Activated naive CD8-positive, alpha-beta T cell treated with anti-CD3 and anti-CD28 coated beads, Interleukin-2, amount 10 ng/mL, durations not matched to agents 7 days and 5 days (primary cell): ENCODE measurements at places on chromosomes 16 and 17. TPM values are rescaled to one million over a fixed set of nuclear protein-coding genes. Genes with fewer than 3 reads are reported as not detected.

The FAM83G gene
- 7.1 TPM for total RNA-seq

The SLC16A6 gene
- 6.5 TPM for total RNA-seq

The NTN3 gene
- total RNA-seq: not detected

The TP53TG3F gene
- not detected for total RNA-seq

The TLCD3A gene
- total RNA-seq: 13.1 TPM

The C1QTNF8 gene
- not detected for total RNA-seq

The XYLT1 gene
- 56.7 TPM for total RNA-seq

GRCh38 chr17:46045639-46046038, 46.6 kb downstream of the STH start:
- H3K27ac ChIP-seq: peak overlapping the region; percentile 48
- no peak for DNase-seq
- peaks cover 7% of the 10 kb centered on the region for H3K4me1 ChIP-seq
- H3K27me3 ChIP-seq: no peaks in the 10 kb centered on the region
- no peak overlapping the region for H3K4me3 ChIP-seq

GRCh38 chr17:68390888-68391545, 66.3 kb downstream of the WIPI1 start:
- no peaks in the 10 kb centered on the region for H3K27me3 ChIP-seq
- H3K27ac ChIP-seq: no peak overlapping the region
- no peak for DNase-seq
- peaks cover 7% of the 10 kb centered on the region for H3K36me3 ChIP-seq

- no peaks in the 10 kb centered on the region for H3K36me3 ChIP-seq
- H3K4me3 ChIP-seq: no peak overlapping the region
- H3K27me3 ChIP-seq: no peaks in the 10 kb centered on the region
Measured at GRCh38 chr16:85391769-85392583, 221.1 kb upstream of the GSE1 start.

DNA sequence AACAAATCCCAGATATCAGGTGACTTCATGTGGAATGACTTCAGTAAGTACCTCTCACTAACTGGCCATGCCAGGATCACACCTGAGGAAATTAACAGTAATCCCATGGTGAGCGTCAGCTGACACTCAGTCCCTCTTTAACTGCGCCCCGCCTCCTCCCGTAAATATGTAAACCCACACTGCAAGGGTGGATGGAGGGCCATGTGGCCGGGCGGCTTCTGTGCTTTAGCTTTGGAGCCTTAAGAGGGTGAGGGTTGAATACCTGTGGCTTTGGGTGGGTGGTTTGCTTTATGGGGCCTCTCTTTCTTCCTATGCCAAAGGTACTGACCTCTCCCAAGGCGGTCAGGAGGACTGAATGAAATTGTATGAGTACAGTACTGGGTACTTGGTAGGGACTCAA, 141.7 kb downstream of the MRM1 start:
- no peaks in the 10 kb centered on the region for H3K36me3 ChIP-seq
- no peak overlapping the region for H3K27ac ChIP-seq
- H3K27me3 ChIP-seq: peaks cover 10% of the 10 kb centered on the region
- DNase-seq: no peak
- no peak overlapping the region for H3K4me3 ChIP-seq

DNA sequence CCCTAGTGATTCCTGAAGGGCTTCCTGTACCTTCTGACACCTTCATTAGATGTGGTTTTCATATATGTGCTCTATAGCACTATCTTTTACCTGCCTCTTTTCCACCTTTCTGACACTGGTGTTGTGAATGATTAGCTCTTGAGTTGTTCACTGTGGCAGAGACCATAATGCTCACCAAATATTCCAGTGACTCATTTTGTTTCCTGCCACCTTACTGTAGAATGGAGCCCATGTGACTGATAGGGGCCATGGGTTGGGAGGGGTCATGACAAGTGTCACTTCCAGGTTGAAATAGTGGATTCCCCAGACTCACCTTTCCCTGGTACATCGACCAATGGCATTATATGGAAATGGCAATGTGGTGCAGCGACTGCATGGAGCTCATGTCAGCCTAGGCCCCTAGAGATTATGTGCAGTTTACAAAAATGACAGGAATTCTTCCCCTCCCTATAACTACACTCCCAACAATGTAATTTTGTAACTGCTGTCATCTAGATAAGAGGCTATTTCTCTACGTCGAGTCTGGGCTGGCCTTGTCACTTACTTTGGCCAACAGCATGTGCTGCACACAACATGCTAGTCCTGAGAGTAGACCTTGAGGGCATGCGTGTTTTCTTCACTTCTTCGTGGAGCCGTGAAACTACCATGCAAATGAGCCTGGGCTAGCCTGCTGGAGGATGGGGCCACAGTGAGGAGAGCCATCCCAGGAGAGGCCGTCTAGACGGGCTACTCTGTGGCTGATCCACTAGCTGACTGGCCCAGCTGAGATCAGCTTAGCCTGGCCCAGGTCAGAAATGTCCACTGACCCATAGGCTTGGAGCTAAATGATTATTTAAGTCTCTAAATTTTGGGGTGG, 409.5 kb downstream of the CA10 start:
- peaks cover 2% of the 10 kb centered on the region for H3K4me1 ChIP-seq
- DNase-seq: no peak
- no peak overlapping the region for H3K27ac ChIP-seq
- H3K27me3 ChIP-seq: no peaks in the 10 kb centered on the region

DNA sequence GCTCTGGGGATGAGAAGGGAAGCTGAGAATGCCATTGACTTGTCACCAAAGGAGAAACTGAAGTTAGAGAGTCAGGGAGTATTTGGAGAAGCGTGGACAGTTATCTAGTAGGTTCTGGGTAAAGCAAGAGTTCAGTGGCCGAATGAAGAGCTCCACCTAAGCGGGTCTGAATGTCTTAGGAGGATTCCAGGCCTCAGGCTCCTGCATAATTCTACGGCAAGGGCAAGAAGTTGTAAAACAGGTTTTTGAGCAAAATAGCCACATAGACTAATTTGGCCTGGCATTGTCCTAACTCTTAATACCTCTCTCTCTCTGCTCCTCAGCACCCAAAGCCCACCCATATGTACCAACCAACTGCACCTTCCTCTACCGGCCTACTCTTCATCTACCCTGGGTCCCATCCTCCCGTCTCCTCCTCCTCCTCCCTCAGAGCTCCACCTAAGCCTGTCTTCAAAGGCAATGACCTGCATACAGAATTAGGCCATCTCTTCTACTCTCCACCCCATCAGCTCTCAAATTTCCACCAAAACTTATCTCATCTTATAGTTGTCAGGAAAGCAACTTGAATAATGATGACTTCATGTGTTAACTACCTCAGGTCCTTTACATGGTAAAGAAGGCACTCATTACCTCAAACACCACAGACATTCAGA, 42.0 kb upstream of the KCNJ2 start:
- H3K27me3 ChIP-seq: peaks cover 5% of the 10 kb centered on the region
- no peak overlapping the region for H3K27ac ChIP-seq
- H3K36me3 ChIP-seq: no peaks in the 10 kb centered on the region
- H3K4me1 ChIP-seq: no peaks in the 10 kb centered on the region
- H3K4me3 ChIP-seq: no peak overlapping the region
- no peak for DNase-seq

DNA sequence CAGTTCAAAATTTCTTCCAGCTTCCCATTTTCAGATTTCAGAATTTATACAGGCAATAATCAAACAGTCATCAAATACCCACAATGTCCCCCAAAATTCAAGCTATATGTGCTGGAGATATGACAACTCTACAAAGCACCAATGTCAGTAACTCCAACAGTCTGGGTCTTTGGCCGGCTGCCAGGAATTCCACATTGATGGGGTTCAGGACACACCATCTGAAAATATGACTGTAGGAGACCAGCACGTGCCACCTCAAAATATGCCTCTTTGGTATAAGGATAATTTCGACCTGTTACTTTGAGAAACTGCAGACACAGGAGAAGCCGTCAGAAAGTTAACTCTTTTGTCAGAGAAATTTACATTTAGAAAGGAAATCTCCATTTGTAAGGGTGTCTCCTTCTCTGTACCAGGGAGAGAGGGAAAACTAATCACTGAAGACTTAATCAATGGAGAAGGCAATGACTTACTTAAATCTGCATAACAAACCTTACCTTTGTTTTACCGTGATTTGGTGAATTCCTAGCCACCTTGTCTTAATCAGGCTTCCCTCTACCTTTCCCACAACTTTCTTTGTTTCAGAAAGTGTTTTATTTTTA, 594.3 kb upstream of the CDH5 start:
- H3K27me3 ChIP-seq: no peaks in the 10 kb centered on the region
- no peak for DNase-seq
- no peak overlapping the region for H3K4me3 ChIP-seq
- no peak overlapping the region for H3K27ac ChIP-seq
- no peaks in the 10 kb centered on the region for H3K4me1 ChIP-seq
- peaks cover 1% of the 10 kb centered on the region for H3K36me3 ChIP-seq

- no peak for DNase-seq
- H3K27ac ChIP-seq: no peak overlapping the region
- H3K4me3 ChIP-seq: no peak overlapping the region
- no peaks in the 10 kb centered on the region for H3K27me3 ChIP-seq
Measured at GRCh38 chr16:1777375-1778199, 4.7 kb upstream of the MRPS34 start.

GRCh38 chr16:84631886-84632285, 14.0 kb upstream of the COTL1 start:
- peaks cover 33% of the 10 kb centered on the region for H3K27me3 ChIP-seq
- peaks cover 27% of the 10 kb centered on the region for H3K4me1 ChIP-seq

DNA sequence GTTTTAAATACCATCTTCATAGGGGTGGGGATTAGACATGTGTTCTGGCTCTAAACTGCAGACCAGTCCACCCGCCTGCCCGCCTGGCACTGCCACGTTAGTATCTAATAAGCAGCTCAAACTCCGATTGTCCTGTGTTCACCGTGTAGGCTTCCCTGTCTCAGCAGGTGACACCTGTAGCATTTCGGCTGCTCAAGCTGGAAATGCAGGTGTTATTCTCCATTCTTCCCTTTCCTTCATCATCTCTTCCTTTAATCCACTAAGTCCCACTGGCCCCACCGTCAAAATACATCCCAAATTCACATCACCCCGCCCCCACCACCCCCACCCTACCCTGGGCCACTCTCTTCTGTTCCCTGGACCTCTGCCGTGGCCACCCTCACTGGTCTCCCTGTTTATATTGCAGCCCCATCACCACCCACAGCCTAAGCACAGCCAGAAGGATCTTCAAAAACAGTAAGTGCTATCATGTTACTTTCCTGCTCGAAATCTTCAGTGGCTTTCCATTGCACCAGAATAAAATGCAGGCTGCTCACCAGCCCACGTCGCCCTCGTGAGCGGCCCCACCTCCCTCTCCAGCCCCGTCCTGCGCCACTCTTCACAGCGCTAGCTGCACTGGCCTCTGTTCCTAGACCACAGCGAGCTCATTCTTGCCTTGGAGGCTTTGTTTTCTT, 65.1 kb downstream of the RTN4RL1 start:
- peaks cover under 1% of the 10 kb centered on the region for H3K27me3 ChIP-seq
- no peak overlapping the region for H3K4me3 ChIP-seq
- H3K27ac ChIP-seq: no peak overlapping the region
- no peaks in the 10 kb centered on the region for H3K4me1 ChIP-seq

GRCh38 chr17:49292901-49293300, 62.3 kb upstream of the PHOSPHO1 start:
- DNase-seq: no peak
- H3K27me3 ChIP-seq: no peaks in the 10 kb centered on the region
- H3K36me3 ChIP-seq: peaks cover 7% of the 10 kb centered on the region
- H3K4me1 ChIP-seq: no peaks in the 10 kb centered on the region
- no peak overlapping the region for H3K27ac ChIP-seq

GRCh38 chr17:48179071-48179945, 71.7 kb downstream of the SNX11 start:
- no peak overlapping the region for H3K27ac ChIP-seq
- DNase-seq: no peak
- H3K36me3 ChIP-seq: peaks cover 48% of the 10 kb centered on the region
- H3K27me3 ChIP-seq: no peaks in the 10 kb centered on the region
- H3K4me3 ChIP-seq: no peak overlapping the region

GRCh38 chr17:68450391-68450790, 6.9 kb downstream of the WIPI1 start:
- DNase-seq: no peak
- no peak overlapping the region for H3K27ac ChIP-seq

DNA sequence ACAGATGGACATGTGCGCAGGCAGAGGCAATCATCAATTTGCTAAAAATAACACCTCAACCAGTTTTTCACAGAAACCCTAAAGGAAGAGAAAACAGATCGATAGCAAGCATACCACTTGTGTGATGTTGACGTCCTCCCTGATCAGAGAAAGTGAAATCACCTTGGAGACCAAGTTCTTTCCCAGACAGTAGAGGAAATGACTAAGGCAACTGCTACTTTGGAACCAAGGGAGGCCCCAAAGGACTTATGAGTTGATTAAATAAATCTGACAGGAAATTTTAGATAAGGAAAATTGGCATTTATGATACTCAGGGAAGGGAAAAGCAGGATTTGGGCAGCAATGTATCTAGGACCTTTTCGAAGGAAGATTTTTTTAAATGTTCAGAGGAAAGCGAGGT, 267.1 kb upstream of the ASIC2 start:
- no peak overlapping the region for H3K27ac ChIP-seq
- H3K4me1 ChIP-seq: no peaks in the 10 kb centered on the region
- no peak overlapping the region for H3K4me3 ChIP-seq

GRCh38 chr16:82857693-82858365, 231.1 kb downstream of the CDH13 start:
- no peak overlapping the region for H3K4me3 ChIP-seq
- no peak for DNase-seq
- H3K36me3 ChIP-seq: no peaks in the 10 kb centered on the region
- H3K27ac ChIP-seq: no peak overlapping the region

- peaks cover 13% of the 10 kb centered on the region for H3K4me1 ChIP-seq
- H3K27ac ChIP-seq: no peak overlapping the region
- no peaks in the 10 kb centered on the region for H3K27me3 ChIP-seq
- no peak for DNase-seq
Measured at GRCh38 chr16:11386054-11386680, 40.9 kb downstream of the RMI2 start.
